ENCODE measurements at places on chromosomes 16 and 17. TPM values are rescaled to one million over a fixed set of nuclear protein-coding genes. Genes with fewer than 3 reads are reported as not detected.

DNA sequence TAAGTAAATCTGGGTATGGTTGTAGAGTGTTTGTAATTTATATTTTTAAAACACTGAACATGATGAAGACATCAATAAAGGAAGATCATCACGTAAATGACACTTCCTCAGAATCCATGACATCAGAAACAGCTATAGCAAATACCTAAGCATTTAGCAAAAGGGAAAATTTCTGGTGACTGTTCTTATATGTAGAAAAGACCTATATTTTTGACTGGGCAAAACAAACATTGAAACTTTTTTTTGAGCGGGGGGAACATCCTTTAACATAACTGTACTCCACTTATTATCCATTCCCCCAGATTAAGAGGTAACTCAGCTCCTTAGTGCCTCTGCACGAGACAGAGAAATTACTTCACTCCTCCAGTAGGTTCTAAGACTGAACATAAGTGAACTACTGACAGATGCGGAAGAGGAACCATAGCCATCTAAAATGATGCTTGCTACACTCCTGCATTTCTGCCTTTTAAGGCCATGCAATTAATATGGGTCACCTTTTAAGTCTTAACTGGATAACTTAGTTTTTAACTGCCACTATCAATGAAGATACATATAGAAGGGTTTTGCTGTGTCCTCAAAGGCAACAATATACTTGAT, 9.4 kb downstream of the CRYBA1 start:
- H3K36me3 ChIP-seq: peaks cover 17% of the 10 kb centered on the region
- DNase-seq: peak; percentile 51
- no peaks in the 10 kb centered on the region for H3K27me3 ChIP-seq

DNA sequence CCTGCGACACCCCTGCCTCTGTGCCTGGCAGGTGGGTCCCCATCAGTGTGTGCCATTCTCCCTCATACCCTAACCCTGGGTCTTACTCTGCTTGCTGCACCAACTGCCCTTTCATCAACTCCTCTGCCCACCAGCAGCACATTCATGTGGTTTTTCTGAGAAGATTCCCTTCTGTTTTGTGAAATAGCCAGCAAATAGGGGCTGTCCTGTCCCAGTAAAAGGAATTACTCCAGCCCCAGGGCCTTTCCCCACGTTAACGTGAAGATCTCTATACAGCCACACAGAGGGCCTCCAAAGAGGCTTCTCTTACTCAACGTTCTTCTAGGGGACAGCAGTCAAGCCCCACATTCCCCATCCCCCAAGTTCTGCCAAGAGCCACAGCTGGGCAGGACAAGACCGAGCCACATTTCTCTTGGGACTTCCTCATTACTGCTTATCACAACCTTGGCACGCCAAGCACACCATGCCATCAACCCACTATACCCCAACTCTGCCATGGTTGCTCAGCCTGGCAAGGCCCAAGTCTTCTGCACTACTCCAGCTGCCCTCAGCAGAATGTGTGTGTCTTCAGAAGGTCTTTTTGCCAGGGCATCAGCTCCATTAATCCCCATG, 18.7 kb upstream of the CCL2 start:
- peak; percentile 13 for DNase-seq
- H3K27me3 ChIP-seq: no peaks in the 10 kb centered on the region
- peaks cover 13% of the 10 kb centered on the region for H3K4me1 ChIP-seq
- H3K27ac ChIP-seq: no peak overlapping the region
- no peaks in the 10 kb centered on the region for H3K36me3 ChIP-seq

- H3K27me3 ChIP-seq: peaks cover 19% of the 10 kb centered on the region
- DNase-seq: peak; percentile 93
- H3K36me3 ChIP-seq: no peaks in the 10 kb centered on the region
Observed at GRCh38 chr16:66954097-66954659, 6.9 kb upstream of the CES3 start.

GRCh38 chr17:48024149-48025039, 13.2 kb downstream of the COPZ2 start:
- DNase-seq: peak; percentile 73
- H3K4me3 ChIP-seq: peak overlapping the region; percentile 67
- H3K27ac ChIP-seq: peak overlapping the region; percentile 64
- no peaks in the 10 kb centered on the region for H3K36me3 ChIP-seq
- peaks cover 34% of the 10 kb centered on the region for H3K4me1 ChIP-seq

DNA sequence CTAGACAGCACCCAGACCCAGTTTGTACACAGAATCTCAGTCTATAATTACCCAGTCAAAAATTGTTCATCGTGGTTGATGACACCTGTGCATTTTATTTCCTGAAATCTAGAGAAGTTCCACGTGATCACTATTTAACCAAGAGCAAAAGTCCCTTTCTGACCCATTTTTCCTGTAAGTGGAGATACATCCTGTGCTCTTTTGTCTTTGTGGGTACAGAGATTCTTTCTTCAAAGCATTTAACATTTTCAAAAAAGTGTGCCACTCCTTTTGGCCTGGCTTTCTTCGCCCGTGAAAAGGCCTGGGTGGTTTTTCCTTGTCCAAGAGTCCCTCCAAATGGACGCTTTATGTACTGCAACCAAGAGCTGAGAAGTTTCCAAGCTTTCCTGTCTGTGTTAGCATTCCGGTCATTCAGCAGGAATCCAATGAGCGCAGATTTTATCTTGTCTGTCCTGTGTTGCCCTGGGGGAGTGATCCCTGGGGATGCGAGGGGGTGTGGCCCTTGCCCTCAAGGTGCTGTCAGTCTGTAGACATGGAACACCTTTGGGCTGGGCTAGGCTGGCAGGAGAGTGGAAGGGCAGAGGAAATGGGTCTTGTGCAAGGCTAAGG, 161.1 kb upstream of the CACNG5 start:
- H3K27ac ChIP-seq: no peak overlapping the region
- DNase-seq: peak; percentile 80
- no peaks in the 10 kb centered on the region for H3K36me3 ChIP-seq
- H3K4me3 ChIP-seq: no peak overlapping the region

- H3K36me3 ChIP-seq: no peaks in the 10 kb centered on the region
- no peak overlapping the region for H3K4me3 ChIP-seq
- H3K27me3 ChIP-seq: peaks cover 26% of the 10 kb centered on the region
- no peak for DNase-seq
Observed at GRCh38 chr17:6670999-6671398, 19.4 kb downstream of the C17orf100 start.

DNA sequence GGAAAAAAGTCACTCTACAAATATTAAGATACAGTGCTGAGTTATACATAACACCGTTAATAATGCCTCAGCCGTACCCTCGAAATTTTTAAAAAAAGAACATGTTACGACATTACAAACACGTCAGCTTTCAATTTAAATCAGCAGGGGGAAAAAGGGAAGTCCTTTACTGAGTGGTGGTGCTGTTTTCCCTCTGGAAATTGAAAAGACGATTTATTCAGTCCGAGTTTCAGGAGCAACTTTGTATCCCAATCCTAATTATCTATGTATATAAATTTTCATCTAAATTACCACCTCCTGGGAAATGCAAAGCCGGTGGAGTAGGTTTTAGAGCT, 1.3 kb downstream of the NETO2 start:
- no peaks in the 10 kb centered on the region for H3K27me3 ChIP-seq
- peak overlapping the region; percentile 1 for H3K27ac ChIP-seq
- DNase-seq: peak; percentile 92
- H3K4me3 ChIP-seq: peak overlapping the region; percentile 74

- H3K4me1 ChIP-seq: no peaks in the 10 kb centered on the region
- H3K4me3 ChIP-seq: no peak overlapping the region
- H3K27me3 ChIP-seq: no peaks in the 10 kb centered on the region
- peak; percentile 73 for DNase-seq
Observed at GRCh38 chr17:80109713-80110446, 8.5 kb downstream of the GAA start.

DNA sequence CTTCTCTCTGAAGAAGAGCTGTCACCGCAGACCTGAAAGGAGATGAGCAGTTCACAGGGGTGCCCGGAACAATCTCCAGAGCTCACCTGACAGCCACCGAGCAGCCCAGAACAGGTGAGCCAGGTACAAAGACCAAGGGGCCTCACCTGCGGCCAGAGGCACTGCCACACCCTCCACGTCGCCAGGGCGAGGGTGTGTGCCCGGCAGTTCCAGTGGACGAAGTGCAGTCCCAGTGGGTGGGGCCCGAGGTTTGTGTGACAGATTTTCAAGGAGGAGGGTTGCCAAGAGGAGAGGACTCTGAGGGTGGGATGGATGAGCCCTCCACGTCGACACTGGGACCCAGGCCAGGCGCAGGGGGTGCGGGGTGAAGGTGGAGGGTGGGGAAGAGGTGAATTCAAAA, 61.7 kb downstream of the SMPD3 start:
- peaks cover 20% of the 10 kb centered on the region for H3K27me3 ChIP-seq
- no peak for DNase-seq
- no peaks in the 10 kb centered on the region for H3K4me1 ChIP-seq
- H3K27ac ChIP-seq: no peak overlapping the region
- no peak overlapping the region for H3K4me3 ChIP-seq
- H3K36me3 ChIP-seq: no peaks in the 10 kb centered on the region

- H3K36me3 ChIP-seq: peaks cover 10% of the 10 kb centered on the region
- H3K27ac ChIP-seq: no peak overlapping the region
- H3K4me3 ChIP-seq: no peak overlapping the region
- DNase-seq: peak; percentile 81
- peaks cover 7% of the 10 kb centered on the region for H3K4me1 ChIP-seq
Observed at GRCh38 chr17:81030741-81031565, 4.0 kb upstream of the BAIAP2 start.

DNA sequence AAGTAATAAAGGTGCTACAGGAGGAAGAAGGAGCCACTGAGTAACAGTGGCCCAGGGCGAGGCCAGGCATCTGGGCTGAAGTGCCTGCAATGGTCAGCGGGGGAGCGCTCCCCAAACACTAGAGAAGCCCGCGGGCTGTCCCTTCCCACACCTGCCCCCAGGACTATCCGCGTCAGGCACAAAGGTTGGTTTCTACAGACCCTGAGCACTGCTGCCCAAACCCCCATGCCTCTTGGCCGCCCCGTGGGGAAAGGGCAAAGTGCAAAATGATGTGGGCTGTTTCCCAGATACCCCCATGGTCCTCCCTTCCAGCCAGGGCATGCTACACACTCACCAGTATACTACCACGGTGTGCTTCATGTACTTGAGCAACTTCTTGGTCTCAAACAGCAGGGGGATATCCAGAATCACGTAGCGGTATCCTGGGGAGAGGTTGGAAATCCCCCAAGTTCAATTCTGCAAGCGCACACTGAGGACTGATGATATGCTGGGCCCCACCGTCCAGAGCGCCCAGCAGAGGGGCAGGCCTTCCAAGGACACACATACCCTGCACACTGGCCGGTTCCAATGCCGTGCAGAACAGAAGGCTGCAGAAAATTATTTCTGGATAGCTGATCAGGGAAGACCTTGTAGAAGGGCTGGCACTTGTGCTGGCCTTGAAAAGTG, 21.5 kb downstream of the DCAKD start:
- no peaks in the 10 kb centered on the region for H3K4me1 ChIP-seq
- DNase-seq: peak; percentile 73
- H3K27ac ChIP-seq: no peak overlapping the region
- H3K27me3 ChIP-seq: no peaks in the 10 kb centered on the region
- no peak overlapping the region for H3K4me3 ChIP-seq

- no peak overlapping the region for H3K27ac ChIP-seq
- peaks cover 71% of the 10 kb centered on the region for H3K27me3 ChIP-seq
- no peaks in the 10 kb centered on the region for H3K36me3 ChIP-seq
Observed at GRCh38 chr17:61594294-61594825, 3.3 kb upstream of the NACA2 start.

DNA sequence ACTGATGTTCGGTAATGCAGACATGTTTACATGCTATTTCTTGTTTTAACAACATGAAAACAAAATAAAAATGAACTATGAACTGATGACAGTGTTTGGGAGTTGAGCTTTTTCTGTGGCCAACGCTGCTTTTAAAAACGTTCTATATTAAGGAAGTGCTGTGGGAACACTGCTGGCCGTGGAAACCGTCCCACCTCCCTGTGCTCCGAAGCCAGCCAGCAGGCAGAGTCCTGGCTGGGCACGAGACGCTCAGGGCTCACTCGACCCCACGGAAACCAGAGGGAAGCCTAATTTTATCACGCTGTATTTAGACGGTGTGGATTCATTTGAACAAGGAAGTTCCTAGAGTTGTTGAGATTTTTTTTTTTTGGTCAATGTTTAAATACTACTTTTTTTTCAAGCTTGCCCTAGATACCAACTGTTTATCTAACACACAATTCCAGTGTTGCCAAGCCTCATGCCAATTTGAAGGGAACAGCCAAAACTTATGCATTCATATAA, 25.8 kb downstream of the ADCY9 start:
- DNase-seq: no peak
- H3K36me3 ChIP-seq: no peaks in the 10 kb centered on the region
- no peaks in the 10 kb centered on the region for H3K27me3 ChIP-seq
- peaks cover 5% of the 10 kb centered on the region for H3K4me1 ChIP-seq
- no peak overlapping the region for H3K27ac ChIP-seq

- no peak overlapping the region for H3K4me3 ChIP-seq
- H3K27ac ChIP-seq: no peak overlapping the region
- no peaks in the 10 kb centered on the region for H3K36me3 ChIP-seq
- no peaks in the 10 kb centered on the region for H3K4me1 ChIP-seq
- peaks cover 3% of the 10 kb centered on the region for H3K27me3 ChIP-seq
- no peak for DNase-seq
Observed at GRCh38 chr16:87669672-87670071, 67.4 kb downstream of the JPH3 start.

DNA sequence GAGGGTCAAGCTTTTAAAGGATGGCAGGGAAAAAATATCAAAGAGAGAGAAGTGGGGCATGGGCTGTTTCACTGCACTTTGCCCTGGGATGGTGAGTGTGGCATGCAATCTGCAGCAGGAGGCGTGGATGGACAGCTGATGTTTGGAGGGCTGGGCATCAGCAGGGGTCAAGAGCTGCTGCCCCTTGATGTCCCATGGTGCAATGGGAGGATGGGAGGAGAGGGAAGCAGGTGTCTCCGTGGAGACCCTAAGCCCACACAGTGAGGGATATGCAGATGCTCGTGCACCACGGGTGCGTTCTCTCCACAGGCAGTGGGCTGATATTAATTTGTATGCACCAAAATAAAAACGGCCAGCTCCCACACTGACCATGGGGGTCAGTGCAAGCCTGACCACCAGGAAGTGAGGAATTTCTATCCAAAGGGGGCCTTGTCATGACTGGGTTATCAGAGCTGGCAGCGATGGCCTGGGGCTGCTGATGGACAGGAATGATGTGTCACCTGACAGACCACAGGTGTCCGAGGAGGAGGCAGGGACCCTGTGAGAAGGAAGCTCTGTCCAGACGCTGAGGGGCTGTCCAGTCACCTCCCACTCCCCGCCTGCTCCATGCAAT, 183.6 kb downstream of the IRF8 start:
- no peak overlapping the region for H3K4me3 ChIP-seq
- no peak overlapping the region for H3K27ac ChIP-seq
- no peaks in the 10 kb centered on the region for H3K36me3 ChIP-seq
- H3K4me1 ChIP-seq: no peaks in the 10 kb centered on the region

KPNB1 gene
- total RNA-seq: 331 TPM

ELMO3 gene
- total RNA-seq: 0.29 TPM

HSPB9 gene
- not detected for total RNA-seq

KRTAP1-1 gene
- 2.4 TPM for total RNA-seq

PLLP gene
- total RNA-seq: under 0.01 TPM

HSD17B1 gene
- total RNA-seq: 1.1 TPM

KRTAP2-3 gene
- total RNA-seq: not detected

HEATR9 gene
- not detected for total RNA-seq

FBXL16 gene
- total RNA-seq: not detected

KRT27 gene
- not detected for total RNA-seq
